ENCODE measurements at places on chromosomes 4 and X.

- no peak for DNase-seq
These were observed 92.5 kb upstream of the SLC34A2 start for GRCh38 chr4:25563071-25563564.

GRCh38 chr4:40258627-40259026 lies 61.8 kb downstream of the RHOH start:
- DNase-seq = no peak

- no peak for DNase-seq
These were observed 95.1 kb downstream of the ARSF start for GRCh38 chrX:3136161-3136961.

DNA sequence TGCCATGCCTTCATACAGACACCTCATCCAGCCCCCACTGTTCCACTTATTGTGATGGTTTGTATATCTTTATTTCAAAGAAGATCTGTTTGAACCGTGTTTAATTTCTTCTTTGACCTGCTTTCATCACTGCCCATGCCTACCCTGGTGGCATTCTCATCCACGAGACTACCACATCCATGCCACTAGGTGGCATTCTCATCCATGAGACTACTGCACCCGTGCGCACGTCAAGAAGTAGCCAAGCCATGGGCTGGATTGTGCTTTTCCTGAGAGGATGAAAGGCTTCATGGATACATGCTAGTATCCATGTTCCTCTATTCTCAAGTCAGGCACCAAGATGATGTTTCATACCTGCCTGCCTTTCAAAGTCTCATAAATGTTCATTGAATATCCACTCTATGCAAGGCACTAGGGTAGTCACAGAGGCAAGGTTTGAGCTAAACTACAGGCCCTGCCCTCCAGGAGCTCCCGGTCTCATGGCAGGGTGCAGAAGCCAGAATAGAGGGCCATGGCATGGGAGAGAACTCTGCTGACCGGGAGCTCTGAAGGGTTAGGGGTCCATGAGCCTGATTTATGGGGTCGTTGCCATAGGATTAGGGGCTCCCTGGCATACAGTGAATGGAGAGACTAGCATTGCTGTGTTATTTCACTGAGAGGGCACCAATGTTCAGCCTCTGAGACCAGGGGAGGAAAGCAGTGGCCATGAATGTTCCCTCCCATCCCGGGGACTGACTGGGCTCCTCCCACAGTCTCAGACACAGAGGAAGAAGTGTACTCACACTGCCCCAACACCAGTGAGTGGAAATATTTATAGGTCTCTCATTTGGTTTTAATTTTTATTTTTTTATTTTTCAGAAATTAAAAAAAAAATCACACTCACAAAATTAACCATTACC lies 24.8 kb upstream of the EOLA2 start:
- no peak for DNase-seq

GRCh38 chrX:103480526-103480925 lies 38.8 kb downstream of the RAB40A start:
- no peak for DNase-seq

DNA sequence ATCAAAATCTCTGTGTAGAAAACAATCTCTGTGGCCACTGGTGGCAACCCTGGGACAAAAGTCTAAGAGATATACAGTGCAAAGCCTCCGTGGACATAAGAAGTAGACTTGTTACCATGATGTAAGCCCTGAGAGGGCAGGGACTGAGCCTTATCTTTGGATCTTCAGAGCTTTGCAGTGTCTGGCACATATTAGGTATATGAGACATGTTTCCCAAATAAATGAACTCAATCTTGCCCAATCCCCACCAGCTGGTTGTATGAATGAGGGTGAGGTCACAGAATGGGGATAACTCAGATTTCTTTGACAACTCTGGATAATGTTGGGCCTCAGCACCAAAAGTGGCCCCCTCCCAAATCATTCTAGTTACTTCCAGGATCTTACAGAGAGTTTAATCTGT lies 511.4 kb upstream of the DIPK2B start:
- DNase-seq = no peak

- DNase-seq = no peak
These were observed 176.0 kb upstream of the WDFY3 start for GRCh38 chr4:85142451-85142850.

- no peak for DNase-seq
These were observed 32.5 kb upstream of the MTMR8 start for GRCh38 chrX:64427787-64428186.

GRCh38 chrX:45322820-45323219 lies 122.1 kb upstream of the DIPK2B start:
- DNase-seq = no peak

GRCh38 chr4:8224975-8225625 lies 26.0 kb downstream of the SH3TC1 start:
- DNase-seq = no peak

DNA sequence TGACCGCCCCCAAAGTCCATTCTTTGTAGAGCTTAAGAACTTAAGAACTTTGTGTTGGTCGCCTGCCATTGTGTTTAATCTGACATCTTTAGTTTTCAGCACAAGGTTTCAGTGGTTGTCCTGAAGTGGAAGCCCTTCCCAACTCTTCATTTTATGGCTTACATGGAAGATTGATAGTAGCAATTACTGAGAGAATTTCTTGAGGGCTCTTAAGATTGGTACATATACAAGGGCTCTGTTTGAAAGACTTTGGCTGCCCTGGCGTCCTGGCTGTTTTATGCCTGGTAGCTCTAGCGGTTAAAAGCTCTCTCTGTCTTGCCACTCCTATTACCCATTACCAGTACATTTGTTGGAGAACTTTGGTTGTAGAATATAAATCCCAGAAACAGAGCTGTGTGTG lies 75.0 kb downstream of the KDM6A start:
- DNase-seq = no peak

GRCh38 chr4:147453561-147454141 lies 27.2 kb upstream of the EDNRA start:
- DNase-seq = no peak

DNA sequence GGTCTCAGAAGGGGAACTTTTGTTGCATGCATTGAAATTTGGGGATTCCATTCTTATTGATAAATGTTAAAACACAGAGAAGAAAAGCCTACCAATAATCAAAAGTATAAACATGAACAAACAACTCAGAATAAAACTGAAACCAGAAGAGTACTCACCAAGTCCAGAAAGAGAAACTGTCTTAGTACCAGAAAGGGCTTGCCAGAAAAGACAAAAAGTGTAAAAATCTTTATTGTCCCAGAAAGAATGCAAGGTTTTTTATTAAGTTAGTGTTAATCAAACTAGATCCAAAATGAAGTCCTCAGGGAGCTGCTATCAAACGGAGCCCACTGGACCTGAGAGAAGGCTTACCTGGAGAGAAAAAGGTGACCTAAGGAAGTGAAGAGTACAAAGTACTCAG lies 897.5 kb downstream of the PCDH7 start:
- no peak for DNase-seq

GRCh38 chrX:125203737-125204578 lies 115.7 kb upstream of the TEX13C start:
- DNase-seq = no peak

- DNase-seq = no peak
These were observed 57.6 kb upstream of the RAP1GDS1 start for GRCh38 chr4:98203332-98204235.

DNA sequence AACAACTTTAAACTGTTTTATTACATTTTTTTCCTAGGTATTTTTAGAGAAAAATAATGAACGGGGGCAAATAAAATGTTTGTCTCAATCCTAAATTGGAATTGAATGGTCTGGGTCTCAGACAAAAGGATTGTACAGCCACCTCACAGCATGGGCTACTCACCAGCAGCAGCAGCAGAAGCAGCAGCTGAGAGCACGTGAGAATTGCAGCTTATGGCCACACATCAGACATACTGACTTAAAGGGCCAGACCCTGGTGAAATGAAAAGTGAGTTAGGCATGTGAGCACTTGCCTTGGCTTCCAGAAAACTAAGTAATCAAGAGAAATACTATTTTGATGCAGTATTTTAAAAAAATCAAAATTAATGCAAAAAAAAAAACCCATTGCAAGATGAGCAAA lies 56.6 kb downstream of the AASDH start:
- DNase-seq = no peak

- DNase-seq = no peak
These were observed 2.5 kb upstream of the DUSP9 start for GRCh38 chrX:153644356-153645125.

DNA sequence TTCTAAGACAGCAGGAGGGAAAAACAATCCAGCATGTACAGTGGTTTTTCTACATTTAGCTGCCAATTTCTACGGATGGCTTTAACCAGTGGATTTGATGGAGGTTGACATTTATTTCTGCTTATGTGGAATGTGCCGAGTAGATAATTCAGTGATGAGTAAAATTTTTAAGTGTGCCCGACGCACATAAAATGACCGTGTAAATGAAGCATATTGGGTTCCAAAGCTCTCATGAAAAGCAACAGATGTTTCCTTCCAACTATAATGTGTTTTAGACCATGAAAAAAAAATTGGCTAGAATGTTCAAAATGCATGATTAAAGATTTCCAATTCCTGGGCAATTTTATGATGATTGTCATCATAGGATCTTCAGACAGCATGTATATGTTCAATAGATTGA lies 14.1 kb downstream of the INPP4B start:
- no peak for DNase-seq

DNA sequence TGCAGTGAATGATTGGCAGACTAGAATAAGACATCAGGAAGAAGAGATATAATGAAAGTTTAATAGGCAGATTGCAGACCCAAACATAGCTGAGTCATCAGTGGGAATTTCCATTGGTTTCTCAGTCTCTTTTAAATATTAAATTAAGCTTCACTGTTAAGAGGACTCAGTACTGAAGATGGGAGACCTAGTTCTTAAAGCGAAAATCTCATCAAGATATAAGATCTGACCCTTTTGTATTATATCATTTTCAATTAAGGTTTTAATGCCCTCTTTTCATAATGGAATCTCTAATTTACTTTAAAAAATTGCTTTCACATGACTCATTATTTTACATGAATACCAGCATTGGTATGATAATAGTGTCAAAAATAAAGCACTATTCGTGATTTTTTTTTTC lies 168.9 kb upstream of the ATOH1 start:
- no peak for DNase-seq

DNA sequence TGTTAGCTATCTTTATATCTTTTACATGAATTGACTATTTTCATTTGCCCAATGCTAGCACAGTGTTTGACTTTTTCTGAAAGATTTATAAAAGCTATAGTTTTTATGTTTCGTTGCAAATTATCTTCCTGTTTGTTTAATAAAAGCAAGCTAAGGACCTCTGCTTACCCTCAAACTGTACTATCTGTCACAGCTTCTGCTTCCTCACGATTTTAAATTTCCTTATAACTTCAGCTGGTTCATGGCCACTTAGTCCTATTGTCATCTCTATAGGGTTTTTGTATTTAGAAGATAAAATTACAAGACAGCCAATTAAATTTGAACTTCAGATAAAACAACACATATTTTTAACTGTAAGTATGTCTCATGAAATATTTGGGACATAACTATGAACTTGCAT lies 494.0 kb downstream of the PDGFC start:
- no peak for DNase-seq

DNA sequence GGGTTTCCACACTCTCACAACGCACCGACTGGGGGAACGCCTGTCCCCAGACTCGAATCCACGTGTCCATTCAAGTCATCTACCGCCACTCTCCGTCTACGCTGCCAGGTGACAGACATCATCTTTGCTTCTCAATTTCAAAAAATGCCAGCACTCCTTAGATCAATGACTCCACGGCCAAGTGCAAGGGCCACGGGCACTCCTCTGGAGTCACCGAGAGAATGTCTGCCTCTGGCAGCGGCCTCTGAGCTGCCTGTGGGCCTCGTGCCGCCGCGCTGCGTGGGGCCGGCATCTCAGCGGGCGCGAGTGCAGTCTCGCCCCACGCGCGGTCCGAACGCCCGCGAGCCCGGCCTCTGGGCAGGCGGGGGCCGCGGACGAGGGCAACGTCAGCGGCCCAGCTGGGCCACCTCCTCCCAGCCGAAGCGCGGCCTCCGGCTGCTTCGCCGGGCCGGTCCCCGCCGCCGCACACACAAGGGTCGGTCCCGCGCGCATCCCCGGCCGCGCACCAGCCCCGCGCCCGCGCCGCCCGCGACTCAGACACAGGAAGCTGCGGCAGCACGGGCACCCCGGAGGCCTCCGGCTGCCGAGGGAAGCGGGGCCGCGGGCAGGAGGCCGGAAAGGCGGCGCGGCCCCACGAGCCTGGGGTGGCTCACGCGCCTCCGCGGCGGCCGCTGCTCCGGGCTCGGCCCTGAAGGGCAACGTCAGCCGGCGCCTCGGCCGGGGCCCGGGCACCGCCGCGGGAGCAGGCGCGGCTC lies 450 bp downstream of the ACSL1 start:
- DNase-seq = no peak

DNA sequence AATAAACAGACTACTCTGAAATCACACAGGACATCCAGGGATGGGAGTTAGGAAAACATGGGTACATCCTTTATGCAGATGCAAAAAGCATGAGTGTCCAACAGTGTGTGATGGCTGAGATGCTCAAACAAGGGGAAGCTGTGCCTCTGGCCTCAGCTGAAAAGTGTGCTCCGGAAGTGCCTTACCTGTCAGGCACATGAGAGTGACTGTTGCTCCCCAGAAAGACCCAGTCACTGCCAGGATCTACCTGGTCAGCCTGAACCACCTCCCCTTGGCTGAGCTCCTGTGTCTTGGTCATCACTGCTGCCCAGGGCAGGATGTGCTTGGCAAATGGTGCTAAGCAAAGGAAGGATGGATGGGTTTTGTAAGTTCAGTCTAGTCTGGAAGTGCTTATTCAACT lies 4.0 kb downstream of the PPP2R2C start:
- no peak for DNase-seq

DNA sequence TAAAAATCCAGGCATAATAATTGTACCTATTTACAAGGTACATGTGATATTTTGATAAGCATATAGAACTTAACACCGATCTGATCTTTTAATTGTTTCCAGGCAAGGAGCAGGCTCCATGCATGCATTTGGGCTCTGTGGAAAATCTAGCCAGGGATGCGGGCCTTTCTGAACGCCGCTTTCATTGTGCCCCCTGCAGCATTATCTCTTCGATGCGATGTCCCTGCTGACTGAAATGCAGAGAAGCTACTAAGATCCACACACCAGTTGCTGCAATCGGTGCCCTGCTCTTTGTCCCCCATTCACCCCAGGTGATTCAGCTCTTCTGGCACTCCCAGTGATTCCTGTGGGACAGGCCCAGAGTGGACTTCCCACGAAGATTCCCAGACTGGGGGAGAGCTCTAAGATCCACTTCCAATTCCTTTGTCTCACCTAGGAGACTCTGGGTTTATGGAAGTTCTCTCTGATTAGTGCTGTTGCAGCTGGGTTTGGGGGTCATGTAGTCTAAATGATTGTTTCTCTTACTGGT lies 254.3 kb upstream of the AGA start:
- DNase-seq = no peak

- DNase-seq = no peak
These were observed 114.4 kb downstream of the PSAPL1 start for GRCh38 chr4:7320206-7320797.

DNA sequence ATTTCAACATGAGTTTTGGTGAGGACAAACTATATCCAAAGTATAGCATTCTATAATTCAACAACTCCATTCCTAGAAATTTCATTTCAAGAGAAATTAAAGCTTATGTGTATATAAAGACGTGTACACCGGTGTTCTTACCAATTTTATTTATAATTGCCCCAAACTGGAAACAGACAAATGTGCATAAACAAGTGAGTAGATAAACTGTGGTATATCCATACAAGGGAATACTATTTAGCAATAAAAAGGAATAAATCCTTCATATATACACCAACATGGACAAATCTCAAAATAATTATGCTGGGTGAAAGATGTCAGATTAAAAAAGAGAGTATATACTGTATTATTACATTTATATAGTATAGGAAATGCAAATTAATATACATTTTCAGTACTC lies 19.9 kb downstream of the HNRNPH2 start:
- DNase-seq = no peak

- DNase-seq = no peak
These were observed 159.4 kb downstream of the MGST2 start for GRCh38 chr4:139824882-139825522.
